Esophagus squamous epithelium (tissue), 5 donors: ENCODE measurements at places on chromosomes 7 and 10.

GRCh38 chr10:127243490-127244272 is 47.3 kb upstream of the INSYN2A start:
- no peak for DNase-seq

GRCh38 chr7:152523916-152524315 is 88.1 kb upstream of the KMT2C start:
- no peak for DNase-seq

GRCh38 chr7:45068236-45069023 is 20.3 kb downstream of the NACAD start:
- DNase-seq = no peak

- no peak for DNase-seq
Measured at GRCh38 chr7:5780801-5781496, 514 bp downstream of the RNF216 start.

- no peak for DNase-seq
Measured at GRCh38 chr10:24502006-24502405, 221.7 kb downstream of the ARHGAP21 start.

DNA sequence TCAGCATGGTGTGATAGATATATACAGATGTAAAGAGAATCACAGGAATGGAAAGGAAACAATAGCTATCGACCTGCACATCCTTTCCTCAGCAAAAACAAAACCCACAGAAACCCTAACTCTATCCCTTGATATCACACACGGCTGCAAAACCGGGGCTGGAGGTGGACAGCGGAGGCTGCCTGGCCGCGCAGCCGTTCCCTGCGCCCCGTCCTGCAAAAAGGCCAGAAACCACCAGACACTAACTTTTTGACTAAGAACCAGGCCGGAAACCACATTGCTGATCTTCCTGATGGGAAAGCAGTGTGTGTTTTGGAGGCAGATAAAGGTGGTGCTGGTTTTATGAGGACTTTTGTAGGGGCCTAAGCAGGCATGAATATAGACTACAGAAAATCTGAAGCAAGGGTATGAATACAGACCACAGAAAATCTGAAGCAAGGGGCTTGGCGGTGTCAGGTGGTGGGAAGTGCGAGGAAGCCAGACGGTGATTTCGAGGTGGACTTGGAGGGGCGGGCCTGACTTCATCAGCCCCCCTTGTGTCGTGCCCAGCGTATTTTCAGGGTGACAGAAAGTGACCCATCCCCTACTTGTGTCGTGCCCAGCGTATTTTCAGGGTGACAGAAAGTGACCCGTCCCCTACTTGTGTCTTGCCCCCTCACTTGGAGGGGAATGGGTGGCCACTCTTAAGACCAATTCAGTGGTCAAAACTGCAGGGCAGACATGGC is 123.3 kb downstream of the WDR37 start:
- DNase-seq = no peak

DNA sequence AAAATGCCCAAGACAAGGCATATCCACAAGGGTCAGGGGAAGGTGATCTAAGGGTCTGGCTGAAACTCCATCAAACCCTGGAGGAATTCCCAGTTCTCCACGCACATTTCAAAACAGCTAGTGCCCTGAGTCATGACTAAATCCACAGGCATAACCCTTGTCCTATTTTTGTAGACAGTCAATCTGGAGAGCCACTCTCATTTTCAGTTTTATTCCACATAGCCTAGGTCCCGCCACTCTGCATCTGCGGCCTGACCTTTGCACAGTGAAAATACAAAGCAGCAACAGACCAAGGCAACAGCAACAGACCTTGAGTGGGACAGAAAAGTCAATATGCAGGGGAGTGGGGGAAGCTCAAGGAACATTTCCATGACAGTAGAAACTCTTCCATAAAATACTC is 201.4 kb upstream of the NPVF start:
- DNase-seq = no peak

DNA sequence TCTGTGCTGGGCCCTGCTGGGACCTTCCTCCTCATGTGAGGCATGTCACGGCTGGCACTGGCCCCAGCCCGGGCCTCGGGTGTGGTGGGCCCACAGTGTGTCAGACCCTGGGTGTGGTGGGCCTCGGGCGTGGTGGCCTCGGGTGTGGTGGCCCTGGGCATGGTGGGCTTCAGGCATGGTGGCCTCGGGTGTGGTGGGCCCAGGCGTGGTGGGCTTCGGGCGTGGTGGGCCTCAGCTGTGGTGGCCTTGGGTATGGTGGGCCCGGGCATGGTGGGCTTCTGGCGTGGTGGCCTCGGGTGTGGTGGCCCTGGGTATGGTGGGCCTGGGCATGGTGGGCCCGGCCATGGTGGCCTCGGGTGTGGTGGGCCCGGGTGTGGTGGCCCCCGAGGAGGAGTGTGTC is 40.4 kb downstream of the NKX6-2 start:
- no peak for DNase-seq

- DNase-seq = no peak
Measured at GRCh38 chr10:30775779-30776591, 146.4 kb upstream of the LYZL2 start.

DNA sequence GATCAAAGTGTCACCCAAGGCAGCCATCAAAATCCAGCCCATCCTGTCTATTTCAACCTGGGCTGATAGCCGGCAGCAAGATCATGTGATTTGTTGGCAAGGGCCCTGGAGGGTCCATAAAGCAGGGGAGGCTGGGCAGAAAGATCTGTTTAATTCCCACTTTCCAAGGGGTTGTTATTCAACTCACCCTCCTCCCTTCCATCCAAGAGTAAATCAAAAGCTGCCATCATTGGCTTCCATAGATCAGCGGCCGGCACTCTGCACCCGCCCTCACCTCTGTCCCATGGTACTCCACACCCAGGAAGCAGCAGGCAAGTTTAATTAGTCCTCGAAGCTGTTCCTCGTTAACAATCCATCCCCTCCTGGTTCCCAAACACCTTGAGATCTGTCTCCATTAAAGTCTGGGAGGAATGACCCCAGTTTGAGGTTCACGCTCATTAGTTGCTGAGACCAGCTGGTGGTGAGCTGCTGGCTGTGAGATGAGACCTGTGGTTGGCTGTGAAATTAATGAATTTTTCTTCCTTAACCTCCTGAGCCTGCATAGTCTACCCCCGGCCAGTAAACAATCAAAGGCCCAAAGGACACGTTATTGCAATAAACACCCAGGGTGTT is 120.6 kb upstream of the CHST15 start:
- no peak for DNase-seq

- no peak for DNase-seq
Measured at GRCh38 chr7:139367438-139368155, 7.9 kb downstream of the LUC7L2 start.

DNA sequence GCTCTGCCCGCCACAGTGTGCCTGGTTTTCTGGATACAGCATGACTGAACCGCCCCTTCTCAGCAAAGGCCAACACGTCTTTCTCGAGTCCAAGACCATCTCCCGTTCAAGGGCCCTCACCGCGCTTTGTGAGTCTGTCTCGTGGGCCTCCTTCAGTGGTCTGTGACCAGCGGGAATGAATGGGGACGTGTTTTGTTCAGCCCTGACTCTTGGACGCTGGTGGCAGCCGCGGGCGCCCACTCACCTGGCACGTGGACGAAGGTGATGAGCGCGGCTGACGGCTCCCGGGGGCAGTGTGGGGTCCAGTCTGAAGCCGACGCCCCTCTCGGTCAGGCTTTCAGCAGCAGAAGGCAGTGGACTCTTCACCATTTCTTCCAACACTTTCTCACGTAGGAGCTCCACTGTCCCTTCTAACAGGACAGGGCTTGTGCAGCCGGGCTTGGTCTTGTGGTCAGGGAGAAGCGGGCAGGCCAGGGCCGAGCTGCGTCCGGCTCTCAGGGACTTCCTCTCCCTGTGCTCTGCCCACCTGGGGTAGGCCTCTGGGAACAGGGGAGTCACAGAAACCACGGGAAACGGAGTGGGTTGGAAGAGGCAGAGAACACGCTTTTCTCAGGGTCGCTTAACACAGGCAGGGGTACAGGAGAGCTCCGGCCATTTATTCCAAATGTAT is 30.4 kb downstream of the AMZ1 start:
- DNase-seq = no peak

GRCh38 chr7:30731581-30731980 is 20.4 kb upstream of the INMT start:
- DNase-seq = no peak

DNA sequence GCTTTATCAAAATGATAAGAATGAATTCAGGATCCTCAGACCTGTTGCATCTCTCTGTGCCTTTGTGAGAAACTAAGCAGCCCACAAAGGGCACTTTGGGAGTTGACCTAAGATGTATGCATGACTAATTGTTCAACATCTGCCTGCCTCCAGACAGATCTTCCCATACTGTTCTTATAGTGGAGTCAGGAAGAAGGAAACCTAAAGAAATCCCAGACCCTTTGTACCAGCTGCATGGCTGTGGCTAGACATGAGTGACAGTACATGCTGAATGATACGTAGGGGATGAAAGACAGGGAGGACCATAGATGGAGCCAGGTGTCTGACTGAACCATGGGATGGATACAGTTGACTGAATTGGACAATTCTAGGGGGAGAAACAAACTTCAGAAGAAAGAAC is 148.7 kb upstream of the PCGF5 start:
- no peak for DNase-seq

DNA sequence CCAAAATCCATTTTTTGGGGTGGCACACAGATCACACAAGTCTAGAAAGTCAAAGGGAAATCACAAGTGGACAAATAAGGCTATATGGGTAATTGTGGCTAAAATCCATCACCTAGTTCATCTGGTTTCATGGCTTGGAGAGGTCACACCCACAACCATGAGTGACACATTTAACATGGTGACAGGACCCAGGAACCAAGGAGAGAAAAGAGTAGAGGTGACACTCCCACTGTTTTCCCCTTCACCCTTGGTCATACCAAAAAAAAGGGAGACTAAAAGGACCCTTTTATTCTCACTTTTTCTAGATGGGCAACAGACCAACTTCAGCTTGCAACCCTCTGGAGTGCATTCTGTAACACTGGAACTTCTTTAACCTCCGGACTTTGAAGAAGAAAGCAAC is 46.2 kb upstream of the ZNF107 start:
- no peak for DNase-seq

- DNase-seq = no peak
Measured at GRCh38 chr10:27241010-27241651, 534 bp upstream of the ACBD5 start.

DNA sequence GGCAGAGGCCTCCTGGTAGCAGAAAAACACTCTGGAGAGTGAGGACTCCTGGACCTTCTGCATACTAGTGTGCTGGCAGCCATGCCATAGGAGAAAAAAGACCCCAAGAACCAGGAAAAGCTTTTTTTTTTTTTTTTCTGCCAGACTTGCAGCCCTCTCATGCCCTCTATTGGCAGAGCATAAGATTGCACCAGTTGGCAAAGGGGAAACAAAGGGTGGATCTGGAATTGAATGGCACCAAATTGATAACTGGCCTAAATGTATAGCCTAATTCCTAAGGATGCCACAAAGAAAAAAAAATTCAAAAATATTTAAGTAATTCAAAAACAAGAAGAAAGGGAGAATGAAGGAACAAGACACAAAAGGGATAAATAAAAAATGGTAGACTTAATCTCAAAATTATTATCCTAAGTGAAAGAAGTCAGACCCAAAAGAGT is 112.5 kb upstream of the GHITM start:
- no peak for DNase-seq

- no peak for DNase-seq
Measured at GRCh38 chr10:124636271-124636995, 107.7 kb downstream of the FAM53B start.

GRCh38 chr7:24981171-24981951 is 1.4 kb upstream of the OSBPL3 start:
- DNase-seq = no peak

DNA sequence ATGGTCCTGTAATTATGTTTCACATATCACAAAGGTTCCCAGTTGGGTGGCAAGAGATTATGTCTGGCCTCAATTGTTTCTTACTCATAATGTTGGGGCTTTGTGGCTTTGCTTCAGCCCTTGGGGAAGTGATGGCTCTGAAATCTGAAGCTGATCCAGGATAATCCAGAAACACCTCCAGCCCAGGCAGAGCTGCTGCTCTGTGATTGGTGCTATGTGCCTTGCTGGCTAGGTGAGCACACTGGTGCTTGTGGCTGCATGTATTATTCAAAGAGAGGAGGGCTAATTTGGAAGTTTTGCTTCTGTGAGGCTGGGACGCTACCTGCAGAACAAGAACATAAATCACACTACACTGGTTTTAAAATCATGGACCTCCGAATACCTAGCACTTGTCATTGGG is 346.6 kb upstream of the MGMT start:
- DNase-seq = no peak

DNA sequence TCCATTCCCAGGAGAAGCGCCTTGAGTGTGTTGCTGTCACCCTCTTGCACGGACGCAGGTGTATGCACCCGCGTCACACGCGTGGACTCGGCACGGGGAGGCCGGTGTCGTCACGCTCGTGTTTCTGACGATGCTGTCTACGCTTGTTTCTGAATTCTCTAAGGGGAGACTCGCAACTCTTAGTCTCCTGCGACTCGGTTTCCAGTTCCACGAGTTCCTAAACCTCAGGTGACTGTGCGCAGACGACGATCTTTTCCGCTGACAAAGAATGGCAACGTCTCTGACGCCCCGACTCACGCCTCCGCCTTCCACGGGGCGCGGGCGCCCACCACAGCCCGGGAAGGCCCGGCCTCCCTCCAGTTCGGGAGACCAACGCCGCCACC is 579 bp downstream of the IDI1 start:
- no peak for DNase-seq

- no peak for DNase-seq
Measured at GRCh38 chr10:52818019-52818418, 45.4 kb upstream of the MBL2 start.

GRCh38 chr7:128321044-128321422 is 22.7 kb downstream of the RBM28 start:
- no peak for DNase-seq

GRCh38 chr7:34015651-34016050 is 110.3 kb downstream of the BMPER start:
- DNase-seq = no peak

DNA sequence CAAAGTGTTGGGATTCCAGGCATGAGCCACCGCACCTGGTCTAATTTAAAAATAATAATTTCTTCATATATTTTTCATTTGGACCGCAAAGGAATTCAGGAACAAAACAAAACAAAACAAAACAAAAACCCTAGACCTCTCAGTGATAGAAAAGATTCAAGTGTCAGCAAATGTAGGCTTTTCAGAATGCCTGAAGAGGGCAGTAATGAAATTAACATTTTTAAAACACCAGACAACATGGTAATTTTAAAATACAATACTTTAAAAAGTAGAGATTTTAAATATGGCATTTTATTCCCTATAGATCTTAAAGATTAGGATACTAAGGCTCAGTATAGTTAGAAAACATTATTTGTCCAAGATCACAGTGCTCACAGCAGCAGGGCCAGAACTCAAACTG is 36.6 kb downstream of the DNMBP start:
- no peak for DNase-seq

DNA sequence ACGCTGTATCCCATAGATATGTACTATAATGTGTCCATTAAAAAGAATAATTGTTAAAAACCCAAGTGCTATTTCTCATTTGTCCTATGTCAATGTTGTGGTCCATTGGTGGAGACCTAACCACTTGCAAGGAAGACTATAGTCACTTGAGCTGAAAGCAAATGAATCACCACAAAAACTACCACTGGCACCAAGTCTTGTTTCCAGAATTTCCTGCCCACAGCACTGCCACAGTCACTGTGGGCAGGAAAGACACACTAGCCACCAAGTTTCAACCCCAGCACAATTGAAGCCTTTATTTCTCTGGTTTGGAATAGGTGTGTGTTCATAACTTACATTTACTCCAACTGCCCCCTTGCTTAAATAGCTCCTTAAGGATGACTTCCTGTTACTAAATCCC is 12.4 kb downstream of the DIP2C start:
- DNase-seq = no peak
